ENCODE measurements at places on chromosomes 3 and 15.

DNA sequence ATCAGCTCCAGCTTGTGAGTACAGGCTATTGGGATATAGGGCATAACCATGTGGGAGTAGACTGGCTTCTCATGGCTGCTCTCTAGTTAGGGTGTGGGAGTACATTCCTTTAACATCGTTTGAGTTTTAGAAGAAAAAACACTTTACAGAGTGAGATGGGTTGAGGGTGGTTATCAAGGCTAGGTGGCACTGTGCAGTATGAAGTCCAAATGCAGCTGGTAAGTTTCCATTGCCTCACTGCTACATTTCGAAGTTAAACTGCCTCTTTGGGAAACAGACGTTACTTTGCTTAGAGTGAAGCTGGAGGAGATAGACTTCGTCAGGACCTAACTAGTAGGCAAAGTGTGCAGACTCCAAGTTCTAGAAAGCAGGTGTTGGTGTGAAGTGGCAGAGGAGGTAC lies 192.4 kb downstream of the SQOR start:
- DNase-seq: no peak

- DNase-seq: no peak
Observed at GRCh38 chr3:74880237-74880636, 265.8 kb upstream of the CNTN3 start.

- no peak for DNase-seq
Observed at GRCh38 chr3:65330072-65330471, 642.3 kb upstream of the ADAMTS9 start.

DNA sequence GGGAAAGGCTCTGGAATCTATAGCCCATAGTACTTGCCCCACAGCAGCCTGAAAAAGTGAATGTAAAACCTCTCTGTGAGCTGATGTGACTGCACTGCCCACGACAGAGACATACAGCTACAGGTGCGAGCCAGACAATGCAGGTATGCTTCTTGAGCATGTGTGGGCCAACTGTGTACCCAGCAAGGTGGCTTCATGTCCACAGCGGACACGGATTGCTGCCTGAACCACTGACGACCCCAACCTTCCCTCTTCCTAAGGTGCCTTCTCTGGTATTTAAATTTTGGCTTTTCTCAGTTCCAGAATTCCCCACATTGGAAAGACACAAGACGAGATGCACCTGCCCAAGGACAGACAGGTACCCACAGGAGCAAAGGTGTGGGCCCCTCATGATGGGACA lies 65.8 kb downstream of the SCN5A start:
- no peak for DNase-seq

DNA sequence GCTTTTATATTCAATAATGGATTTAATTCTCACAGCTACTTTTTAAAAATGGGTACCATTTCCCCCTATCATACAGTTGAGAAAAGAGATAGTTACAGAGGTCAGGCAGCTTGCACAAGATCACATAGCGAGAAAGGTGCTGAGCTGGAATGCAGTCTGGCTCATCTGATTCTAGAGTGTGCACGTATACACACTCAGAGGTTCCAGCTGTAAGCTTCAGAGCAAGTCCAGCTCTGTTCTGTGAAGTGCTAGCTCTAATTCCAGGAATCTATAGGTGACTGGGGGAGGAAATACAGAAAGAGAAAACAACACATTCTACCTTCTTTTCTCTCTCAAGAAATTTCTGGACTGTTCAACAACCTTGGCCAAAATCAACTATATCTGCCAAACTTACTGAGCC lies 318.7 kb downstream of the FOXP1 start:
- DNase-seq: no peak

- DNase-seq: no peak
Observed at GRCh38 chr3:64151342-64151871, 73.9 kb downstream of the PRICKLE2 start.

DNA sequence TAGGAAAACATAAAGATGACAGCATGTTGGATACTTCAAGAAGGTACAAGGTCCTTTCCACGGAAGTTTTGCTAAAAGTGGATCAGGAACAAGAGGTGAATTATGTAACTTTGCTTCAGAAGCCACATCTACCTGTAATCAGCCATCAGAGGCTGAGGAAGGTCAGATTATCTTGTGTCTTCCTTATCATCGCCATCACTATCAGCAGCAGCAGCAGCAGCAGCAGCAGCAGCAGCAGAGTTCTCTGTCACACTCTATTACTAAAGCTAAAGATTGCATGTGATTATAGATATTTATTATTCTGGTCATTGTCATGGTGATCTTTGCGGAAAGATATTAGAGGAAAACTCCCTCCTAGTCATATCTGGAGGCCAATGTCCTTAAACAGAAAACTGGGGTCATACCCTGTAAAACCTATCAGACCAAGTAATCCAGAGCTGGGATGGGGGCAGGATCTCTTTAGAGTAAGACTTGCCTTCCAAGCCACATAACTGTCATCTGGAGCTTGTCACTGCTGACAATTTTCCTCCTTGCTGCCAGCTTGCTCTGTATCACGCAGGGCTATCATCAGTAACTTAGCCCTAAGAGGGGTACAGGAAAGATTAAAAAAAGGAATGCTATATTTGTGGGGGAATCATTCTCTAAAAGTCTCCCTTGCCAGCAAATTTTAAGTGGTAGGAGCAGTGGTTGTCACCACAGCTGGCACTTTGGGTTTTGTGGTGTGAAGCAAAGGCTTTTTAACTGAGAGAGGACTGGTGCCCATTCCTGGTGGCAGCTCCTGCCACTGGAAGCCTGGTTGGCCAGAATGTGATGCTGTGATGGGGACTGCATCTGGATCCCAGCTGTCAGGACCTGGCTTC lies 130.9 kb upstream of the RASGRP1 start:
- no peak for DNase-seq

- no peak for DNase-seq
Observed at GRCh38 chr3:156461889-156462288, 93.0 kb downstream of the SSR3 start.

GRCh38 chr15:51576911-51577500 lies 45.6 kb downstream of the DMXL2 start:
- no peak for DNase-seq

DNA sequence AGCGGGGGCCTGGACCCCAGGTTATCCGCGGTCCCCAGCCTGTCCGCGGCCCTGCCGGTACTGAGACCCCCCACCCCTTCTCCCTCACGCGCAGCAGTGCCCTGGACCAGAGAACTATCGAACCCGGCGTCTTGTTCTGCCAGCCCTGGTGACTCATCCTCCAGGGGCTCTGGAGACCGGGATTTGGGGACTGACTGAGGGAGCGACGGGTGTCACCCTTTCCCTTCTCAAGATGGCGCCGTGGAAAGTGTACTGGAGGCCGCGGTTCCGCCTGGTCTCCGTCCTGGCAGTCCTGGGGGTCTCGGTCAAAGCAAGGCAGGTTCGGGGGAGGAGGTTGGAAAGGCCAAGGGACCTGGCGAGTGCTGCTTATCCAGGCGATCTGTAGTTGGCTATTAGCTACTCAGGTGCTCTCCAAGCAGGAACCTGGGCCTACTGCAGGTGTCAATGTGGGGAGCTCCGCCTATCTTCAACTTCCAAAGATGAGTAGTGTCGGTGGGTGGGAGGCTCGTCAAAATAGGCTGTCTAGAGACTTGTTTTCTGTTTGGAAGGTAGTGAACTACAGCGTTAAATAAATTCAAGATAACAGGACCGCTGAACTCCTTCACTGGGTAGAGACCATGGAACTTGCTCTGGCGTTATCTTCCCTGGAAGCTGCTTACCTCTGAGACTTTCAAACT lies 790 bp downstream of the RAB5A start:
- DNase-seq: no peak

GRCh38 chr3:146585156-146585555 lies 20.0 kb downstream of the PLSCR5 start:
- DNase-seq: no peak

- DNase-seq: no peak
Observed at GRCh38 chr3:114569186-114569585, 275.4 kb downstream of the TIGIT start.

DNA sequence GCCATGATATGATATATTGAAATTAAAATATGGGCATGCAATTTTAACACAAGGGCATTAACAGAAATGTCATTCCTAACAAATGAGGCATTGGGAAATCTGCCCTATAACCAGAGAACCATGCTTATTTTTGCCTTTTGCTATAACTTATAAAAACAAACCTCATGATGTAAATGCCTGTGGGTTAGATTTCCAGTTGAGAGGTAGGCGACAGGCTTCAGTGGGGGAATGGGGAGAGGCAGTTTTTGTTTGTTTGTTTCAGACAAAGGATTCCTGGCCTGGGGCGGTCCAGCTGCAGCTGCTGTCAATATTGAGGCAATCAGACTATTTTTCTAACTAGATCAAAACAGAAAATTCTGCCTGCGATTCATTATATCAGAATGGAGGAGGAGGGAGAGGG lies 490.4 kb upstream of the CFAP20DC start:
- DNase-seq: no peak

DNA sequence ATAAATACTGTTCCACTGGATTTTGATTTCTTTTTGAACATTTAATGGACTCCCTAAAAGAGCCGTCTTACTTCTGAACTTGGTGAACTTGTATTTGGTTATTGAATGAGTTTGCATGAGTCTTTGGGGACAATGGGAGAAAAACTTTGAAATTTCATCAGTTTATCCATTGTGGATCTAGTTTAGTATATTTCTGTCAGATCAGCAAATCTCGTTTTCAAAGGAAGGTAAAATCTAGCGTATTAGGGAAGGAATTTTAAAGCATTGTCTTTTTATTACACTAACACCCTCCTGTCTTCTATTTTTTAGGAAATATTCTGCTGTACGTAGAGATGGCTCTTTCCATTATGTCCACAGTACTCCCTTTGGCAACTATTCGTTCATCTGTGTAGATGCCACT lies 12.8 kb downstream of the TMEM62 start:
- no peak for DNase-seq

GRCh38 chr15:93803421-93804152 lies 427.8 kb upstream of the MCTP2 start:
- no peak for DNase-seq

- DNase-seq: no peak
Observed at GRCh38 chr15:78988361-78988911, 43.6 kb upstream of the CTSH start.

- no peak for DNase-seq
Observed at GRCh38 chr15:57522148-57522547, 69.6 kb upstream of the MYZAP start.

DNA sequence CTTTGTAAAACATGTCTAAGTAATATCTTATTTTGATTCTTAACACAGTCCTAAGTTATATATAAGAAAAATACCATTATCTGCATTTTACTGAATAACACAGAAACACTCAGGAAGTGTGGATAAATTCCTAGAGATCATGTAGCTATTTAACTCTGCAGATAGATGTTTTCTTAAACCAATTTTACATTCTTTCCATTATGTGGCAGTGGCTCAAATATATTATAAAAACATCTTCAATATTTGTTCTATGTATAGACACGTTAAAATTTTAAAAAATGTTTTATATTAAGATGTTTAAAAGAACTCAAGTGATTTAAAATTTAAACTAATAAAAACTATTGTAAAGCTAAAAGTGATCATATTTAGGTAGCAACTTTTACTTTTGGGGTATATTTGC lies 683.8 kb downstream of the DIPK2A start:
- DNase-seq: no peak

Data from D721Med (cell line).